Hippocampal formation (tissue), 2 donors: ENCODE measurements at places on chromosomes 1 and 21.
A peak's percentile ranks its signal among the peaks of the same experiment; 100 is the strongest.

GRCh38 chr1:2596530-2597333 lies 10.2 kb downstream of the PRXL2B start:
- DNase-seq = no peak

GRCh38 chr1:156926175-156926574 lies 5.7 kb downstream of the LRRC71 start:
- no peak for DNase-seq

DNA sequence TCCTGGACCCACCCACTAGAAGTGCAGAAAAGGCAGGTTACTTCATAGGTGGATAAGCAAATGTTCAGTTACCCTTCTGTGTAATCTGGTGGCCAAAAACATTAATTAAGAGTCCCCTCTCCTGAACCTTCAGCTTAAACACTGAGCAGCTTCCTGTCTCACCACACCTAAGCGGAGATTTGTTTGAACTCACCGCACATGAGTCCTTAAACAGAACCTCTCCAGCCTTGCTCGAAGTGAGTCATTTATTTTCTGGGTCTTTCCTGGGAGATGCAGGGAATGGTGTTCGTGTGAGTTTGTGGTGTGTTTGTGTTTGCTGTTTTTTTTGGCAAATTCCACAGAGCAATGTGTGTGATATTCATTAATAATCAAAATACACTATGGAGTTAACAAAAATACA lies 7.6 kb upstream of the FNBP1L start:
- DNase-seq = no peak

GRCh38 chr1:73327180-73327793 lies 870.7 kb downstream of the LRRIQ3 start:
- no peak for DNase-seq

GRCh38 chr1:214665606-214666110 lies 62.7 kb downstream of the CENPF start:
- no peak for DNase-seq

DNA sequence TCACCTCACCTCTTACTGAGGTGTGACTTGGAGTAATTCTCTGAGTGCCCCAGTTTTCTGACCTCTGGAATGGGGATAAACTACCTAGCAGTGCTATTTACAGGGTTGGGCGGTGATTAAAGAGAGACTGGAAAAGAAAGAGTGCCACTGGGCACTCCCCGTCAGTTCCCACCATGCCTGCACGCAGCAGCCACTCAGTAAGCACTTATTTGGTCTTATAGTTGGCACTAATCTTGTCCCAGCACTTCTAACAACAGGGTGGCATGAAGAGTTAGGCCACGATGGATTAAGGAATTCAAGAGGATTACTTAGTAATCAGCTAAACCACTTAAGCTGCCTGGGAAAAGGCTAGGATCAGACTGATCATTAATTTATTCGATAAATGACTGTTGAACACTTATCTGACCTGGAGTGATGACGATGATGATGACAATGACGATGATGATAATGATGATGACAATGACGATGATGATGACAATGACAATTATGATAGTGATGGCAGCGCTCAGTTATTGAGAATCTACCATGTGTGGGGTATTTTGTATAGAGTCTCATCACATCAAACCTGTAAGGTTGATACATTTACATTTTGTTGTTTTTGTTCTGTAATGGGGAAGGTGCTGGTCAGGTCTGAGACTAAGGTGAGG lies 5.4 kb downstream of the CITED4 start:
- DNase-seq = no peak

DNA sequence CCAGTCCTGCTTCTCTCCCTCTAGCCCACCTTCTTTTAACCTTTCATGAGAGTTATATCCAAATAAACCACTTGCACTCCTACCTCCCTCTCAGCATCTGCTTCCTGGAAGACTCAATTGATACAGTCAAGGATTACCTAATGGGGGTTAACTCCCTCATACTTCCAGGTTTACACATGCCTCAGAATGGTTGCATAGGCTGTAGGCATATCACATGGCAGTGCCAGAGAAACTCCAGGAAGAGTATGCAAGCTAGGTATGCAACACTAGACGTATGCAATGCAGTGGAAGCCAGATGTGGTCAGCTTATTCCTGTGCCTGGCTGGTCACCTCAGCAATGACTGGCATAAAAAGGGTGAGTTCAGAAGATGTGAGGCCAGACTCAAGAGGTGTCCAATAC lies 32.7 kb upstream of the VANGL1 start:
- DNase-seq = no peak

- DNase-seq = peak; percentile 21
These were observed 1.1 kb downstream of the RALGPS2 start for GRCh38 chr1:178726087-178726517.

DNA sequence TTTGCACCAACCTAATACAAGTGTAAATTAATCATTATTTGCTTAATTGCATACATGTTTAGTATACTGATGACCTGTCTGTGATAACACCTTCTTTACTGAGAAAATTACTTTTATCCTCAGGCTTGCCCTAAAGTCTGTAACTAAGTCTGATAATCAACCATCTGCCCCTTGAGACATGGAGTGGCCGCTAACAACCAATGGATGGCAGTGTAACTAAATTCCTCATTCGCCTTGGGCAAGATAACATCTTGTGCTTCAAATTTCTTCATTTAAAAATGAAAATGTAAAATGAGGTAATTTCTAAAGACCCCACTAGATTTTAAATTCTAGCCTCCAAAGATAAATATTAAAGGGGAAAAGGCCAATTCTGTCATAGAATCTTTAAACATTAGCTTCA lies 85.1 kb downstream of the ENAH start:
- no peak for DNase-seq

DNA sequence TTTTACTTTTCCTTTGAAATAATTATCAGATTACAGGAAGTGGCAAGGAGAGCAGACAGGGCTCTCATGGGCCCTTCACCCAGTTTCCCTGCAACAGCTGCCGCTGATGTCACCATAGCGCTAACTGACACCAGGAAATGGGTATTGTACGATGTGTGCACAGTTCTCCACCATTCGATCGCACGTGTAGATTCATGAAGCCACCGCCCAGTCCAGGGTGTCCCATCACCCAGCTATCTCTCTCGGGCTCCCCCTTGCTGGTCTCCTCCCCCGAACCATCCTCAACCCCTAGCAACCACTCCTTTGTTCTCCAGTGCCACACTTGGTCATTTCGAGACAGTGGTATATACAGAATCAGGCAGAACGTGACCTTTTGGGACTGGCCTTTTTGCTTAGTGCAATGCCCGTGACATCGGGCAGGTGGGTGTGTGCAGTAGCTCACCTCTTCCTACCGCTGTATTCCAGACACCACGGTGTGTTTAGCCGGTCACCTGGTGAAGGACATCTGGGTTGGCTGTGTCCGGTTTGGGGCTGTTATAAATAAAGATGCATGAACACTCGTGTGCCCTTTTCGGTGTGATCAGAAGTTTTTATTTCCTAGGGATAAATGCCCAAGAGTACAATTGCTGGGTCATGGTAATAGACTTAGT lies 118.4 kb downstream of the CRYAA start:
- DNase-seq = no peak

- no peak for DNase-seq
These were observed 192.5 kb downstream of the ZZZ3 start for GRCh38 chr1:77489910-77490309.

DNA sequence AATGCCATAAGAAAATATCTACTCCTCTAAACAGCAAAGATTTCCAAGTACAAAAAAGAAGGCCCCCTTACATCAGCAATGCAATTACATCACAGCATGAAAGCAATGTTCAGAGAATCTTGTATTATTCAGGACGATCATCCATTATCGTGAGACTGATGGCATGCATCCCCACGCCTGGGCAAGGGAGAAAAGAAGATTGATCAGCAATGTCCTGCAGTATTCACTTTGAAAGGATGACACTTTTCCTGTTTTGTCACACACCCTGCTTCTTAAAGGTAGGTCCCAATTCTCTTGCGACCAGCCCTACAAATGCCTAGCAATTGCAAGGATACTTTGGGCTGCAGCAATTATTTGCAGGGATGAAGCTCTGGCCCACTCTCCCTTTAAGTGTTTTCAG lies 108.7 kb downstream of the TOMM20 start:
- no peak for DNase-seq

GRCh38 chr1:10909697-10910680 lies 102.5 kb upstream of the TARDBP start:
- DNase-seq = no peak

GRCh38 chr1:79519084-79519760 lies 512.7 kb upstream of the ADGRL4 start:
- DNase-seq = no peak

- no peak for DNase-seq
These were observed 521 bp upstream of the CDC7 start for GRCh38 chr1:91499904-91500755.

- DNase-seq = no peak
These were observed 207.6 kb upstream of the NFIA start for GRCh38 chr1:60874718-60875117.
